ENCODE measurements at places on chromosomes 11 and 22.

DNA sequence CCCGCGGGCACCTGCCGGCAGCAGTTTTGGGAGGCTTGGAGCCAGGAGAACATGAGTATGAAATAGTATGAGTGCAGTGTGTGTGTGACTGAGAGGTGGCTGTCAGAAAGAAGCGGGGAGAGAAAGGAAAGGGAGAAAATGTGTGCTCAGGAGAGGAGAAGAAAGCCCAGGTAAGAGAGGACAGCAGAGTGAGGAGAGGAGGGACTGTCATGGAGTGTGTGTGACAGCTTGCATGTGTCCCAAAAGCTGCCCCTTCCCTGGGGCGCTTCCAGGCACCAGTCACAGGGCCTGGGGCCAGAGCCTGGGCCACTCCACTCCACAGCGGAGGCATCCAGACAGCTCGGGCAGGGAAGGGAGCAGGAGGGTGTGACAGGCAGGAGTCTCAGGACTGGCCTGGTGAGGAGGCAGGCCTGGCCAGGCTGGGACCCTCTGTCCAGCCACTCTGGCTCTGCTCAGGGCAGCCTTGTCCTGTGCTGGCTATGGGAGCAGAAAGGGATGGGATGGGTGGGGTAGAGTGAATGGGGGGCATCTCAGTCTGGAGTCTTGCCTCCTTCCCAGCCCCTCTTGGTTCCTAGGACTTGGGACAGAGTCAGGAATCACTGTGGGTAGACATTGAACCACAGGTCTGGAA, 949 bp downstream of the MMP11 start:
- DNase-seq = no peak

DNA sequence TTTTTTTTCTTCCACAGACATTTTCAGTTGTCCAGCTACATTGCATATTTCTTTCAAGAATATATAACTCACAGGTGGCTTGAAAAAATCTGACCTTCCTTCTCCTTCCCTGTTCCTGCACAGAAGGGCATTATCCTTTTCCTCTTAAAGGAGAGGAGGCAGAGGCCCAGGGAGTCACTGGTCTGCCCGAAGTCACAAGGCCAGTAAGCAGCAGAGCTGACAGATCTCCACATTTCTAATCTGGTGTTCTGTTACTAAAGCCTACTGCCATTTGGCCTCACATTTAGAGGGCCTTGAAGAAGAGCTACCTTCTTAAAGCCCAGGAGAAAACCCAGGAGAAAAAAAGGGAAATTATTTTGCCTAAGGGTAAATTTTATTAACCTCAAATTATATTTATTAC, 12.3 kb downstream of the ENDOD1 start:
- no peak for DNase-seq

- no peak for DNase-seq
These were observed 14.9 kb downstream of the HEPHL1 start for GRCh38 chr11:94036096-94036495.

DNA sequence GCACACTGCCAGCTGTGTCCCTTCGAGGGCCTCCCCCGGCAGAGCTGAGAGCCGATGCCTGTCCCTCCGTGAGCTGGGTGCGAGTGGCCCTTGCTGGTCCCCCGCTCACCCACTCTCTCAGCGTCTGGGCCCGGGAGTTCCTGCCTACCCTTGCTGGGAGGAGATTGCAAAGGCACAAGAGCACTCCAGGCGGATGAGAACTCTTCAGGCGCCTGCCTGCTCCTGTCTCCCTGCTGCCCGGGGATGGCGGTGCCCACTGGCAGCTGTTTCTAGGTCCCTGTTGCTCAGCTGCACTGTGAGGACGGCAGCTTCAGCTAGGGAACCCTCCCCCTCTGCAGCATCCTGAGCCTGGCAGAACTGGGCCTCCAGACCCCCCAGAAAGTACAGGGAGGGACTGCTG, 61.1 kb downstream of the FLRT1 start:
- no peak for DNase-seq

- no peak for DNase-seq
These were observed 18.8 kb upstream of the AMOTL1 start for GRCh38 chr11:94749369-94749768.

GRCh38 chr22:39946126-39946502, 14.1 kb upstream of the TMA7B start:
- no peak for DNase-seq

GRCh38 chr22:35367331-35367886, 13.5 kb upstream of the HMOX1 start:
- DNase-seq = no peak

DNA sequence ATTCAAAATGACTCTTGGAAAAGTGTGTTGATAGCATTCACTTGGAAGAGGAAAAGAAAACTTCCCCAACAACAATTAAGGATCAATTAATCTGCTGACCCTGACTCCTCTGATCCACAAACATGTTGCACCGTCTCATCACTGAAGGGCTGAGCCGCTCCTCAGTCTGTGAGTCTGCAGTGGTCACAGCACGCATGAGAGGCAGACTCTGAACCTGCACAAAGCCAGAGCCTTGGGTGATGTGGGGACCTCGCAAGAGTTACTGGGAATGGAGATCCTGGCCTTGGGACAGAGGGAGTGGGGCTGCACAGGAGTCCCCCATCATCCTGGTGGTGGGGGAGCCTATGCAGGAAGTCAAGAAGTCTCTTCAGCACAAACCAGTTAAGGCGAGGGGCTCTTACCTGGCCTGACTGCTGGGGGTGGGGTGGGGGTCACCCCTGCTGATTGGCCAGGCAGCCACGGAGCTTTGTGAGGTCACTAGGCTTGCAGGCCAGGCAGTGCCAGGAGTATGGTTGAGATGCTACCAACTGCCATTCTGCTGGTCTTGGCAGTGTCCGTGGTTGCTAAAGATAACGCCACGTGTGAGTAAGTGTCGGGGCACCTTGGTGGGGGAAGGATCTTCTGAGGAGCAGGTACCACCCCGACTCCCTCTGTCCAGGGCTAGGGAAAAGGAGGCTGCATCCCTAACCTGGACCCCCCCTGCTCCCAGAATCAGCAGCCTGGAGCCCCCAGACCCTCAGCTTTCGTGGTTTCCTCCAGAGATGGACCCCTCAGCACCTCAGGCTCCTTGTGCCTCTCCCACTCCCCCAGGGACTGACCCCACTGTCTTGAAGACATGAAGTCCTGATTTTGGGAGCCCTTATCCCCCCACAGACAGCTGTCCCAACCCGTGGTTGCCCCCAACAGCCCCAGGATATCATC, at the start of gene ACR:
TSS of gene ACR (plus strand) at position 477 of the 921 bp plus-strand sequence. CDS start at position 509, 32 bp downstream.
- DNase-seq = no peak

- DNase-seq = no peak
These were observed 8.5 kb downstream of the YPEL4 start for GRCh38 chr11:57641011-57641807.

GRCh38 chr11:7300281-7300680, 48.6 kb downstream of the SYT9 start:
- DNase-seq = no peak

DNA sequence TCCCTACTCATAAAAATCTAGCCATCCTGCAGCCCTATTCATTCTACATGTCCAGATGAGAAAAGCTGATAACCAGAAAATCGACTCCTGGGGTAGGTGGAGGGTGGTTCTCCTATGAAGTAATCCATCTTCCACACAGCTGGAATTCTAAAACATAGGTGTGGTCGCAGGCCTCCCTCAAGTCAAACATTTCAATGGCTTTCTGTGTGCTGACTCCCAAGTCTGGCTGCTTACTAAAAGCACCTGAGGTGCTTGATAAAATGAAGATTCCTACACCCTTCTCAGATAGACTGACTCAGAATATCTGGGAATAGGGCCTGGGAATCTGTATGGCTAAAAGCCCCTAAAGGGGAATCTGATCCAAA, 26.1 kb downstream of the IRAG1 start:
- no peak for DNase-seq

DNA sequence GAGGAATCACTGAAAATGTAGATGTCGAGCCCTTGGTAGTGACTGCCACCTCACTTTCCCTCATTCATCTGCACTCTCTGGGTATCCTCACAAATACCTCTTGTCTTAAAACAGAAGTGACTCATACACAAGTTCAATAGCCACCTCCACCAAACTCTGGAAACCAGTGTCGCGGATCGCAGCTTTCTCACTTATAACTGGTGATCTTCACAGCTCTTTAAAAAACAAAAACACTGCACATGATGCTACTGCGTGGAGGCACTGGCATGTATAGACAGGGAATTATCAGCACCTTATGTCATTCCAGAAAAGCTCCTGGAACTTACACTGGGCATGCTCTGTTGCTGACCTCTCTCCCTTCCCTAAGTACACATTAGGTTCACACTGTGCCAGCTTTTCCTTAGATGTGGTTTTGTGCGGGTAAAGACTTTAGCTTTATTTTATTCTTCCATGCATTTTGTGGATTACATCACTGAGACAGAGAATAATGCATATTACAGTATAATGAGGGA, 425.5 kb upstream of the CADM1 start:
- DNase-seq = no peak

- DNase-seq = no peak
These were observed 97.7 kb downstream of the ARFGAP2 start for GRCh38 chr11:47078751-47079521.

DNA sequence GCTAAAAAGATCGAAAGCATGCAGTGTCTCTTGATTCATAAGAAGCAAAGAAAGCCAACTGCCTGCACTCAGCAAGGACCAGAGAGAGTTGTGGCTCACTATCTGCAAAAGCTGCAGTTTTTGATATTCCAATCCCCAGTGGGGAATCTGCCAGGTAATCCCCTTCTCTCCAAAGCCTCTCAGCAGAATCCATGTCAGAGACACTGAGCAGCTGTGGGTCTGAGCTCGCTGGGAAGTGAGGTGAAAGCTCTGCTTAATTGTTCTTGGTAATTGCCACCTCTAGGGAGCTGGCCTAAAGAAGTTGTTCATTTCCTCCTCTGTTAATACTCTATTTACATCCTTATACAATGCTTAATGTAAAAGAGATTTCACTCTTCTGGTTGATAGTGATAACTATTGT, 261.3 kb upstream of the LRRC4C start:
- no peak for DNase-seq

DNA sequence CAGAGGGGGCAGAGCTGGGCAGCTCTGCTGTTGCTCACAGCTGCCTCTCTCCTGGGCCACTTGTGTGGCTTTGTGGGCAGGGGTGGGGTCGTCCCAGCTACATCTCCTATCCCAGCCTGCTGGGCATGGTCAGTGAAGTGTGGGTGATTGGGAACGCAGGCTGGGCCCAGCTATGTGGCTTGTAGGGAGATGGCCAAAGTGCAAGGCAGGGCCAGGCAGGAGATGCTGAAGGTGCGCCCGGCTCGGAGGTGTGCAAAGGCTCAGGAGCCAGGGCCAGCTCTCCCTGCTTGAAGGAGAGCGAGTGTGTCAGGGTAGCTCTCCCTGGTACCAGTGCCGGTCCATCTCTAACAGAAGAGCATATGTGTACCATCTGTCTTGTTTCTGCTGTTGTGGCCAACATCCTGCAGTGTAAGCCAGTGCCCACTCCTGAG, 8.4 kb upstream of the RANBP1 start:
- no peak for DNase-seq

GRCh38 chr11:108886660-108887009, 221.8 kb downstream of the DDX10 start:
- no peak for DNase-seq

DNA sequence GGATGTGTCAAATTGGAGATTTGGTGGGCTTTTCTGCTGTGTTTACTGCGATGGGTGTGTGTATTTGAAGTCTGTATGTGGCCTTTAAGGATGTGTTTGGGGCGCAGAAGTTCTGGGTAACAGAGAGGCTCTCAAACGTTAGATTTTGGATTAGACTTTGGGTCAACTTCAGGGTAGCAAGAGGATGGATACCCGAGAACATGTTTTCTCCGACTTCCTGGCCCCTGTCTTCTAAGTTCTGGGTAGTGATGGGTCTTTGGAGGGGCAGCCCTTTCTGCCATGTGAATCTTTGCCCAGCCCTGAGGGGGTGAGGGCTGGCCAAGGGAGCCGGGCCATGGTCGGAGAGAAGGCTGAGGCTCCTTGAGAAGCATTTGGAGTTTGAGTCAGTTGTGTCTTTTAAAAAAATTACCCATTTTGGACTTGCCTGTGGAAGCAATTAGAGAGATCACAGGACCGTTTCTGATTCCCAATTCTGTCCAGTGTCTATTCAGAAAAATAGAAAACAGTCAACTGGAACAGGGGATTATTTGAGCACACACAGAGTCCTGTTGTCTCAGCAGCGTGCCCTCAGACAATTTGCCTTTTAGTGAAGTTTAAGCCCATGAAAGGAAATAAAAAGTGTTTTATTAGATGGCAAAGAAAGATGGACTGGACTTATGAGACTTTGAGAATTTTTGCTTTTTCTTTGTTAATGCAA, 114.4 kb downstream of the PTPRJ start:
- no peak for DNase-seq

- no peak for DNase-seq
These were observed 6.3 kb upstream of the KDELR3 start for GRCh38 chr22:38461414-38462081.

- DNase-seq = no peak
These were observed 30.6 kb upstream of the ROBO3 start for GRCh38 chr11:124834526-124835180.

DNA sequence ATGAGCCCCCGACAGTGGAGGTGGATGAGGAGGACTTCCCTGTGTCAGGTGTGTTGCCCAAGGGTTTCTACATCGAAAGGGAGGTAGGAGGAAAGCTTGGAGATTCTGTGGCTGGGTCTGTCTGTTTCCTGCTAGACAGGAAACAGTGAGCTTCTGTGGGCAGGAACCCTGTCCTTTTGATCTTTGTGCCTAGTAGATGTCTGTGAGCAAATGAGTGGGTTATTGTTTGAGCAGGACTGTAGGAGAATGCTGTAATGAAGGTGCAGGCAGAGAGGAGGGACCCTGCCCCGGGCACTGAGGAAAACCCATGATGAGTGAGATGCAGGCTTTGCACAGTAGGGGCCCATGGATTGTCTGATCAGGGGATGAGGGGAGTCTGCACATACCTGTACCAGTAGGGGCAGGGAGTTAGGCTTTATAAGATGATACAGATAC, 14.0 kb downstream of the USP35 start:
- no peak for DNase-seq

DNA sequence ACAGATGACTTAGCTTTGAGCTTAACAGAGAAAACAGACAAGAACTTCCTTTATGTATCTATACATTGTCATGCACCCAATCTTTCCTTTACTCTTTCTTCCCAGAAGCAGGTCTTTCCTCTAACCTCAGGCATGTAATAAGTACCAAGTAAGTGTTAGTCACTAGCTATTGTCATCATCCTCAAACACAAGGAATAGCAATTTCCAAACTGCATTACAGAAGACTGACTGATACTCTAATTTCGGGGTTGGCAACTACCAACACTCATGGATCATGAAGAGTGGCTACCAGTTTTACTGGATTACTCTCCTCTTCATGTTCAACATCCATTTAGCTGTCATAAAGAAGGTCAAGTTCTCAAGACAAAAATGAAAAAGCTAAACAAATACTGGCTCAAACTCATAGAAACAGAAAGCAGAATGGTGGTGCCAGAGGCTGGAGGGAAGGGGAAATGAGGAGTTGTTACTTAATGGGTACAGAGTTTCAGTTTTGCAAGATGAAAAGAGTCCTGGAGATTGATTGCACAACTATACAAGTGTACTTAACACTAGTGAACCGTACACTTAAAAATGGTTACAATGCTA, 111.6 kb downstream of the SIK3 start:
- DNase-seq = no peak

GRCh38 chr11:36985562-36985961, 387.5 kb upstream of the RAG2 start:
- no peak for DNase-seq

- DNase-seq = no peak
These were observed 416.5 kb upstream of the DDI1 start for GRCh38 chr11:103619938-103620337.
